ENCODE measurements at places on chromosomes 13 and 19. TPM values are rescaled to one million over a fixed set of nuclear protein-coding genes. Genes with fewer than 3 reads are reported as not detected.
A peak's percentile ranks its signal among the peaks of the same experiment; 100 is the strongest.

GRCh38 chr13:41864658-41865057, 96.3 kb downstream of the VWA8 start:
- no peak for DNase-seq

RUBCNL gene
- polyA plus RNA-seq, result 0.07 TPM

SWSAP1 gene
- 3.0 TPM for polyA plus RNA-seq

KISS1R gene
- polyA plus RNA-seq, result not detected

CYP2S1 gene
- polyA plus RNA-seq, result 0.67 TPM

DNA sequence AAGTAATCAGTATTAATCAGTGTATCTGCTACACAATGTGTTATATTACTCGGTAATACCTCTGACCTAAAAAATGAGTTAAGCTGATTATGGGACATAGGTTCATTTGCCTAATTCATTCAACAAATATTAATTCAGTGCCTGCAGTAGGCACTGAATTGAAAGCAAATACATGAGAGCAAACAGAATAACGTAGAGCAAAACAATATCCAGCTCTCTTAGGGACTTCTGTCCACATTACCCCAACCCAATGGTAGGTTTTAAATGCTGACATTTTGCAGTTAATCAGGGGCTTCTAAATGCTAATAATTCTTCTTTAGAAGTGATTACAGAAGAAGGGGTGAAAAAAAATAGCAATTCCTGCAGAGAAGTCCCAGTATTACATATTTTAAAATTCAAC, 4.9 kb downstream of the RCBTB2 start:
- no peak for DNase-seq

GRCh38 chr19:28859811-28860210, 353.1 kb downstream of the UQCRFS1 start:
- DNase-seq, result no peak

SIGLEC10 gene
- polyA plus RNA-seq, result not detected

FOXA3 gene
- polyA plus RNA-seq, result 1.5 TPM

- peak; percentile 81 for DNase-seq
These were observed 610 bp downstream of the ZNF791 start for GRCh38 chr19:12611361-12611699.

ZNF525 gene
- 2.5 TPM for polyA plus RNA-seq

PSG7 gene
- polyA plus RNA-seq, result 0.05 TPM

DNA sequence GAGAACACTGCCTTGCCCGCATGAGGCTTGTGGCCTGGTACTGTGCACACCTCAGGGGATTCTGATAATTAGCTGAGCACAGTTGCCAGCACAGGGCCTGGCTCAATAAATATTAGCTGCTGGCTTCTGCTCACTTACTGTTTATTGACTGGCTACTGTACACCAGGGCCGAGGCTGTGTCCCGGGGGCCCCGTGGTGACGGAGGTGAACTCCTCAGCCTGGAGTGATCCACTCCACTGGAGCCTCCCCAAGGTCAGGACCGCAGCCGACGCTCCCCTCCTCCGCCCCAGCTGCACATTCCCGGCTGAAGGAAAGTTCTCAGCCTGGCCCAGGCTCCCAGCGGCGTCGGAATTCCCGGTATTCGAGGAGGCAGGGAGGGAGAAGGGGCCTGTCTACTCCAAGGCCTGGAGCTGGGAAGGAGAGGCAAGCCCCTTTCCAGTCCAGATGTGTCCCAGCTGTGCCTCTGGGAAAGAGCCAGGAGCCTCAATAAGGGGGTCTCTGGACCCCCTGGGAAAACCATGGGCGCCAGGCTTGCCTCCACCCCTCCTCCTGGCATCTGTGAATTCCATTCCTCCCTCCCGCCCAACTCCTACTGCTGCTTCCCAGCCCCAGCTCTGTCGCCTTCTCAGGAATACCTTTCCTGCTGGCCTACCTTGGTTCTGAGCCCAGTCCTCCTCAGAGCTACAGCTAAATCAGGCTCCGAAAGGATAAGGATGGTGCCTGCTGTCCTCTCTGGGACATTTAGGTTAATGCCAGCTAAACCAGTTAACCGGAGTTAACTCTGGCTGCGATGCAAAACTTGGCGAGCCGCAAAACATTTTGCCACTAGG, 7.3 kb downstream of the RPS16 start:
- no peak for DNase-seq

All from SK-N-SH (cell line).